ENCODE measurements at places on chromosomes 2 and 18.

DNA sequence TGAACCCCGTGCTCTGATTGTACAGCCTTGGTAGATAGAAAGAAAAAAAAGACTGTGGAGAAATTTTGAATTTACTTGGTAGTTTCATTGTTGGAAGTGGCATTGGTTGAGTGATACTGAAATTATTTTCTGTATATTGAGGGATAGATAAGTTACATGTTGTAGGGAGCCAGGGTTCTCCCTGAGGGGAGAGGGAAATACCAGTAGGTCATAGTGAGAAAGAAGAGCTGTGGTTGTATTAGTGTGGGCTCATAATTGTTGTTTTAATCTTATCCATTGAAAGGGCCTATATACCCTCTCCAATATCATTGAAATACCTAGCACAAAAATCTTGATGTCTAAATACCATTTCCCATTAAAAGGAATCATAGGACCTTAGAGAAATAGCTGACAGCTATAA is 16.9 kb upstream of the RAB31 start:
- DNase-seq = no peak

DNA sequence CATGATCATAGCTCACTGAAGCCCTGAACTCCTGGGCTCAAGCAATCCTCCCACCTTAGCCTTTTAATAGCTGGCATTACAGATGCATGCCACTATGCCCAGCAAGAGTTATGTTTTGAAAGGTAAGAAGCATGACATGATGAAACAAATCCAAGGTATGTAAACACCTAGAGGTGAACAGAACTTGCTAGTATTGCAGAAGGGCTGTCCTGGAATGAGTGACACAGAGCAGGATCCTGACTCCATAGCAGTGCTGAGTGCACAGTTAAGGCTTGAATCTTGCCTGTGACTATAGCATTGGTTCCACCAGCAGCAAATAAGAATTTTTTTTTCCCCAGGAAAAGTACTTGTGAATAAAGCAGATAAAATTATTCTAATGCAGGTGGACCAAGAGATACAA is 309.5 kb downstream of the PIK3C3 start:
- no peak for DNase-seq

DNA sequence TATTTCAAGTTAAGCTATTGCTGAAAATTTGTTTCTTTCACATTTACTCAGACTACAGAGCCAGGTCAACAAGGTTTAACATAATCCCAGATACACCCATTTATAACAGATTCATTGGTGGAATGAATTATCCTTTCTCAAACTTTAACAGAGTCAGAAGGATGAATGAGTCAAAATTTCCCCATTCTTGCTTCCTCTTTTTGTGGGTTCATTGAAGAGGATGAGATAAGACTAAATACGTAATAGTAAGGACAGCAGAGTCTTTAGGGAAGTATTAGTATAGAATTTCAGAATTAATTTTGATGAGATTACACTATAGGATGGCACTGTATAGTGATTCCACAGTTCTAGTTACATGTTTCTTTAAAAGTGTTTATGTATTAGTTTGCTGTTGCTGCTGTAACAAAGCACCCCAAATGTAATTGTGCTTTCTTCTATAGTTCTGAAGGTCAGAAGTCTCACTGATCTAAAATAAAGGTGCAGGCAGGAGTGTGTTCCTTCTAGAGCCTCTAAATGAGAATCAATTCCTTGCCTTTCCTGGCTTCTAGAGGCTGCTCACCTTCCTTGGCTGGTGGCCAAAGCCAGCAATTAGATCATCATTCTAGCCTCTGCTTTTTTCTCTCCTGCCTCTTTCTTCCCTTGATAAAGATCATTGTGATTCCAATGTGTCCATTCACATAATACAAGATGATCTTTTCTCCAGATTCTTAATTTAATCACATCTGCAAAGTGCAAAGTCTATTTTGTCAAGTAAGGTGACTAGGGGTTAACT is 309.3 kb upstream of the PIK3C3 start:
- no peak for DNase-seq

DNA sequence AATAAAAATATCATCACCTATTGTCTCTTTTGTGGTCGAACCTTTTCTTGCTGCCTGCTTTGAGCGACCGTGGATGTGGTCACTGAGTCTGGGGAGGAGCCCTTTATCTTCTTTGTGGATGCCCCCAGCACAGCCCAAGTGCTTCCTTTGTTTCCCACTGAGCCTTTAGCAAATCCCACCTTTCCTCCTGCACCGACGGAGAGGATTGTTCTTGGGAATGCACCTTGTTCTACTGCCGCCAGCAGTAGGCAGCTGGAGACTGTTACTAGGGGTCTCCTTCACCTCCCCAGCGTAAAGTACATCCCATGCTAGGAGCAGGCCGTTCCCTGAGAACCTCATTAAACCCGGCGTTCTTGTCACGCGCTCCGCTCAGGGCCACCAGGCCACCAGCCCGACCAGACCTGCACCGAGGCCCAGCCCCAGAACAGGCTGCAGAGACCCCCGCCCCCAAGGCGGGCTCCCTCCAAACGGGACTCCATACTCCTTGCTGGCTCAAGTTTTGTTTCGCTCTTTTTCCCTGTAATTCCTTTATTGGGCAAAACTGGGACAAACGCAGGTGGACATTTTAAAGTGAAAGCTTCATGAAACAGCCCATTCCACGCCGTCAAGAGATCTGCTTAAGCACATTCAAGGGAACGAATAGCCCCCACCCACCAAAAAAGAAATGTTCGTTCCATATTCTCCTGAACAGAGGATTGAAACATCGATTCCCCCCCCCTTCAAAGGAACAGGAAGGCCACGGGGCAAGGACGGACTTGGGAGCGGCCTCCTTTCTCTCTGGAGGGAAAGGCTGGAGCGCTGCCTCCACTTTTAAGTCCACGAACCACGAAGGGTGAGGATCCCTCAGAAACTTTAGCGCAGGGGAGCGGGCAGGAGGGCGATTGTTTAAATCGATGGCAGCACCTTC is 1.1 kb upstream of the MAT2A start:
- peak; percentile 70 for DNase-seq

GRCh38 chr2:112065486-112065885 is 10.4 kb downstream of the TMEM87B start:
- no peak for DNase-seq

DNA sequence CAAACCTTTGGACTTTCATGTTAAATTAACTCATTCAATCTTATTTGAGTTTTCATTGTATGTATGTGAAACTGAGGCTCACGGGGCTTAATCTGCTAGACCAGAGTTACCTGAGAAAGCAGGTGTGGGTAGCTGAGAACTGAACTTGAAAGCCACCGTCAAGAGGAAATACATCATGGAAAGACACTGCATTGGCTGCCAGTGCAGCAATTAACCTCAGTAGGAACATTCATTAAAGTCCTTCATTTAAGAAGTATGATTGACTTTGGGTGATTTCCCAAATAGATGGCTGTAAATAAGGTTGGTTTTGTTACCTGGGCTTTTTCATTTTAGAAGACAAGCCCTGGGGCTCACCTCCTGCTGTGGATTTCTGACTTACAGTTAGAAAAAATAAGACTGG is 36.5 kb upstream of the MGAT5 start:
- DNase-seq = no peak

GRCh38 chr2:1770566-1771380 is 26.5 kb upstream of the PXDN start:
- no peak for DNase-seq

DNA sequence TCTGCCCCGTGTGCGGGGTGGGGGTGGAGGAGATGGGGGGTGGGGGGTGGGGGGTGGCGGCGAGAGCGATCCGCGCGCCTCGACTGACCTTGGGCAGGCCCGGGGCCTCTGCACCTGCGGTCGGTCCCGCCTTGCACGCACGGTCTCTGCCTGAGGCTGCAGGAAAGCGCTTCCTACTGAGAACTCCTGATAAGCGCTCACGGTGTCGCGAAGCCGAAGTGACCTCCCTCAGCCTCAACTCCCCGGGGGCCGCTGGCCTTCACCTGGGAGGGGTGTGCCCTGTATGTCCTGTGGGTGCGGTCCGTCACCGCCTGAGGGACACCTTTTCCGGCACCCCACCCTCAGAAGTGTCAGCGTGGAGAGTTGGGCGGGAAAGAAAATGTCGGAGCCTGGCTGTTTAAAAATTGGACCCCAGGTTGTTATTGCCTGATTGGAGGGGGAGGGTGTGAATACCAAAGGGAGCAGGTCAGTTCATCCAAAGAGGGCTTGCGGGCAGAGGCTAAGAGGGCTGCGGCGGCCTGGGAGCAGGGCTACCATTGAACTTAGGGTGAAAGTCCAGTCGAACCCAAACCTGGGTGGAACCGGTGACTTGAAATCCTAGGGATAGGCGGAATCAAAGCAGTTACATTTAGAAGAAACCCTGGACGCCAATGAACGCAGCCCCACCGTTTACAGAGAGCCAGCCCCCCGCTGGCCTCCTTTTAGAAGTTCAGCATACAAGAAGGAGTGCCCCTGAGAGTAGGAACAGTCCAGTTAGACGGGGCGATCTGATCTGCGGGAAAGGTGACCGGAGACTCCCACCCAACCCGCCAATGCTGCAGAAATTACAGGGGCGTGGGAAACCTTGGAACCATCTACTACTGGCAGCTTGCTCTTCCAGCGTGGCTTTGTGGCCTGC is 1.2 kb downstream of the MAL start:
- DNase-seq = no peak

- no peak for DNase-seq
Observed at GRCh38 chr2:143282684-143283083, 153.5 kb downstream of the ARHGAP15 start.

DNA sequence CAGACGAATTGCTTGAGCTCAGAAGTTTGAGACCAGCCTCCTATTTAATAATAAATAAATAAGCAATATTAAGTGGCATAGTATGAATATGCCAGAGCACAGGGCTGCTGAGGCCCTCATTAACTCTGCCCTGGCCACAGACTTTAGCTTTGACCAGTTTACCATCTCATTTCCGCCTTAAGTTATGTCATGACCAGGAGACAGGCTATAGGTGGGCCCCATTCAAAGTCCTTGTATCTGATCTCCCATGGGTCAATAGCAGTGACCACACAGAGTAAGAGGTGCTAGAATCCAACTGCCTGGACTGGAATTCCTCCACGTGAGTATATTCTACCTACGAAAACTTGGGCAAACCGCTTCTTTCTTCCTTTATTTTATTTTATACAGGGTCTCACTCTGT is 13.4 kb upstream of the ASXL2 start:
- DNase-seq = no peak

GRCh38 chr2:124079045-124079444 is 54.0 kb downstream of the CNTNAP5 start:
- DNase-seq = no peak

GRCh38 chr2:229521576-229521975 is 192.8 kb downstream of the DNER start:
- DNase-seq = peak; percentile 66

- DNase-seq = no peak
Observed at GRCh38 chr2:15674637-15675455, 83.2 kb downstream of the DDX1 start.

DNA sequence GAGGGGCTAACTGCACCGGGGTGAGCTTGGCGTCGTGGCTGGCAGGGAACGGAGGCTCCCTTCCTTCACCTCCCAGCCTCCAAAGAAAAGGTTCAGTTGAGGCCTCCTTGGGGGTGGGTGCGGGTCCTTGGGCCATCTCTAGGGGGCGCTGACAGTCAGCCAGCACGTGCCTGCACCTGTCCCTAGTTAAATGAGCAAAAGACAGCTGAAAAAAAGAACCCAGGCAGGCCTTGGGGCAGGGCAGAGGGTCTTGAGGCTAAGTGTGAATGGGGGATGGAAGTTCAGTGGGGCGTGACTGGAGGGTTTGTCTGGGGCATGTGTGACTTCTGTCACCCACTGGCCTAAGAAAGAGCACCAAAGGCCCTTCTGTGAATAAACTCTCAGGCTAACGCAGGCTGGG is 56.4 kb downstream of the ZFP36L2 start:
- DNase-seq = no peak

- DNase-seq = no peak
Observed at GRCh38 chr2:25184254-25184653, 15.9 kb upstream of the POMC start.

GRCh38 chr18:77132369-77133050 is at the start of gene MBP:
TSS of gene MBP (minus strand) at chr18:77132783. CDS start at chr18:77105261, 27,522 bp downstream.
- DNase-seq = peak; percentile 57
